Dorsolateral prefrontal cortex (tissue), 122 donors: ENCODE measurements at places on chromosomes 5 and 9. TPM values are rescaled to one million over a fixed set of nuclear protein-coding genes. Genes with fewer than 3 reads are reported as not detected.

Gene PPP3R2
- total RNA-seq, result 1.0 TPM

Gene FYB1
- 9.1 TPM for total RNA-seq

Gene FSD1L
- 40.4 TPM for total RNA-seq

Gene THBS4
- 21.5 TPM for total RNA-seq

Gene CCDC152
- total RNA-seq, result 3.3 TPM

Gene BTNL8
- not detected for total RNA-seq

Gene TRPM6
- 1.6 TPM for total RNA-seq

Gene DOK3
- 11.9 TPM for total RNA-seq

Gene TRIP13
- 2.4 TPM for total RNA-seq

Gene C9orf43
- total RNA-seq, result 1.4 TPM

DNA sequence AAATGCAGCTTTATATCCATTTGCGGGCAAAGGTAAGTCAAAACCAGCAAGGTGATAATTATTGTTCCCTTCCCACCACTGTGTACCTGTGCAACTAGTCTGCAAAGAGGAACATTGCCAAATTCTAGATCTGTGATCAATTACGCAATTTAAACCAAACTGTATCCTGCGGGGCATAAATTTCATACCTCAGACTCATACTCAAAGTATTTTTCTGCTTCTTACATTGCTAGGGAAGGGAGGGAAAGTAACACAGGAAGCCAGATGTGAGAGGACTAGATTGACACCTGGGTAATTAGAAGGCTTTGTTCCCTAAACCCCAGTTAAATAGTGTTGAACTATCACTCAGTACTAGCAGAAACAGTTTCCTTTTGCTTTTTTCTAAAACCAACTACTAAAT lies 240.2 kb upstream of the ZNF608 start:
- no peak for DNase-seq

DNA sequence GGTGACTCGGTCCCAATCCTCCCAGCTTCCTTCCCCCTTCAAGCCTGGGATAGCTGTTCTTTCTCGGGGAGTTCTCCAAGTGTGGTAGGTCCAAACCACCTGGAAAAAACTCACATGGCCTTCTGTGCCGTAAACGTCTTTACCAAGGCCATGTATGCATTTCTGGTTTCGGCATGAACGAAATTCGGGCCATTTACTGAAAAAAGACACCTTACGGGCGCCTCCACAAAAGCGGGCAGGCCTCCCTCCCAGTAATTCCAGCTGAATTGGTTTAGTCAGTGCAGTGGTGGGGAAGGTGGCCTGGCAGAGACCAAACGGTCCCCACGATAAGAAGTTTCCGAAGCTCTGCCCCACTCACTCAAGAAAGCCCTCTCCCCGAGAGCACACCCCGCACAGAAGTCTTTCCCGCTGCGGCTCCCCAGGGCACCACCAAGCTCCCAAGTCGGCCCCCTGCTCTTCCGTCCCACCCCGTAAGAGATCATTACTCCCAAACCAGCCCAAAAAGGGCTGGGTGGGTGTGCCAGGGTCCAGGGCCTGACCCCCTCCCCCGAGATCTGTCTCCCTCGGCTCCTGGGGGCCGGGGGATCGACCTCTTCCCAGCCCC lies 86.3 kb upstream of the MELK start:
- no peak for DNase-seq

DNA sequence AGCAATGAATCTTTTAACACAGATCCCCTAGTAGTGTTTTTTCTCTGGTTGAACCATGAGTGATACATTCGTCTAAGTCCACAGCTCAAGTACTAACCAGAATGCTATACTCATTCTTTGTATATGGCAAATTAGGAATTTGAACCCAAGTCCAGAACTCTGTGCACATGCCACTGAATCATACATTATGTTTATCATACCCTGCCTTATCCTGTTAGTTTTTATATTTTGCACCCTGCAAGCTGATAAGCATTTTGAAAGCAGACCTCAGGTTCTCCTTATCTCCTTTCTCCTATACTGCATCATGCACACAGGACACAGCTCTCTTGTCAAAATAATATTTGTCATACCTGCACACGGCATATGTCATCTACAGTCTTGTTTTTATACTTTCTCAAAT lies 54.6 kb upstream of the ELL2 start:
- DNase-seq, result no peak

DNA sequence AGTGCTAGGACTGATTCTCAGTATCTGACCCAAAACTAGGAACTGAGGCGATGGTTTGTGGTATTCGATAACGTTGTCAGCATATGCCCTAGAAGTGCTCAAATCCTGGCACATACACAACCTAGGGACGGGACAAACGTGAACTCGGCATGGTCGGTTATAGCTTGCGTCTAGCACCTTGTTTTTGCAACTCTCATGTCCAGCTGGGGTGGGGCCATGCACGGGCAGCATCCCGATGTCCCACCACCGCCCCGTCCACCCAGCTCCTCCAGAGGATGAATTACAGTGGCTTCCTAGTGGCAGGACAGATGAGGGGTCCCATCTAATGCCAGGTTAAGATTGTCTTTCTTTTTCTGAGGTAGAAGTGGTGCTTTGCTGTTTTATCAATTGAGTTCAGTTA lies 31.6 kb downstream of the PROP1 start:
- no peak for DNase-seq

DNA sequence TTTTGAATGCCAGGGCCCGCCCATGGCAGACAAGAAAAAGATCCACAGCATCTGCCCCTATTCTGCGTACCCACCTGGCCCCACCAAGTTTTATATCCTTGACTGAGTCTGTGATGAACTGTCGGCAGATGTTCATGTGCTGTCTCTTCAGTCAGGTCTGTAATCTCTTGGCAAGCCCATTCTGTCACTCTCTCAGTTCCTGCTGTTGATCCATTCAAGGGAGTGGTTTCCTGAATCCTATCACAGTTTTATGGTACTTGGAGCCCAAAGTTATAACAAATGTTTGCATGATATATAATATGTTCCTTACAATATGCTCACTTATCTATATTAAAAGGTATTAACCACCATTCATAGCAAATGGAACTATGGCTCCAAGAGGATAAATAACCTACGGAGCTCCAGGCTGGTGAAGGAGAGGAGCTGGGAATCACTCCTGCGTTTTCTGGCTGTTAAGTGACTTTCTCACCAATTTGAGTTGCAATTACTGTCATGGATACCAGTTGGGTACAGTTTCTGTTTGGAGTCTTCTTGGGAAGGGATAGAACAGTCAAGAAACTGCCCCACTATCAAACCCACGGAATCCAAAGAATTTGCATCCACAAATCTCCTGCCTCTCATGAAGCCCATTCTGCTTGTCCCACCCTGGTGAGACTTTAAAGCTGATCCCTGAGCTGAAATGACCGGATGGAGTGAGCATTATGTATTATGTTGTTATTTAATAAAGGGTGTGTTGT lies 103.4 kb upstream of the SPRY4 start:
- DNase-seq, result no peak

- DNase-seq, result no peak
Observed at GRCh38 chr5:9920697-9921096, 290.5 kb upstream of the TAS2R1 start.

DNA sequence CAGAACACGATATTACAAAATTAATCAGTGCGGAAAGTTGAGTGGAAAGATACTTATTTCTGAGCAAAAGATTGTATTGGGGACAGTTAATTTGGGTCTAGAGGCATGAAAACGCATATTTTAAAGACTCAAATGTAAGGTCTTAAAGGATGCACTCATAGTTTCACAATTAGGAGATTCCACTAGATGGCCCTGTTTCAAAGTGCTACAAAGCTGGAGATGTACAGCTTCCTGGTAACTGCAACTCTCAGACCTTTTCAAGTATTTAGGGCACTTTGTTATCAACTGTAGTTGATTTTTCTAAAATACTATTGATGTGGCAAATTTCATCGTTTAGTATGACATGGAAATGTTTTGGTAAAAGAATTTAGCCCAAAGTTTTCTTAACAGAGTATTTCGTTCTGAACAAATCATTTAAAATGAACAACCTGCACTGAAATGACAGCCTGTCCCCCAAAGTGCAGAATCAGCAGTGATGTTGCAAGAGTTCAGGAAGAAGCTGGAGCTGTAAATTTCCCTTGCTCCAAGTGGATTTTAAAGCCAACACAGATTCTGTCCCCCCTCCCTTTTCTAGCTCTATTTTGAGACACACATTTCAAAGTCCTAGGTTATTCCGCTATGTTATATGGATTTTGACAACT lies 16.2 kb upstream of the NDUFB6 start:
- DNase-seq, result no peak

DNA sequence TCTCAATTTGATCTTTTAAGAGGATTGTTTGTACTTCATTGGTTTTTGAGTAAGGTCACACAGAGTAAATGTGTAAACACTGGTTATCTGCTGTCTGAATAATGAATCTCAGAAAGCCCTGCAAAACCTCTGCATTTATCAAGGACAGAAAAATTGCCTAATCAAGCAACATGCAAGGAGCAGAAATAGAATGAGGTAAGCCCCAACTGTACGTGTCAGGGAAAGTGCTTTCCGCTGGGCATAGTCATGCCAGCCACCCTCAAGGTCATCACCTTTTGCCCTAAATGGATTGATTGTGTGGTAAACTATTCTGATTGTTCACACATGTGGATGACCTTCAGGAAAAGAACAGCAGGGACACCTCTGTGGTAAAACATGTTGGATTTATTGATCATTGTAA lies 376.9 kb upstream of the KCNN2 start:
- no peak for DNase-seq

- no peak for DNase-seq
Observed at GRCh38 chr5:140223567-140223966, 48.6 kb downstream of the CYSTM1 start.

DNA sequence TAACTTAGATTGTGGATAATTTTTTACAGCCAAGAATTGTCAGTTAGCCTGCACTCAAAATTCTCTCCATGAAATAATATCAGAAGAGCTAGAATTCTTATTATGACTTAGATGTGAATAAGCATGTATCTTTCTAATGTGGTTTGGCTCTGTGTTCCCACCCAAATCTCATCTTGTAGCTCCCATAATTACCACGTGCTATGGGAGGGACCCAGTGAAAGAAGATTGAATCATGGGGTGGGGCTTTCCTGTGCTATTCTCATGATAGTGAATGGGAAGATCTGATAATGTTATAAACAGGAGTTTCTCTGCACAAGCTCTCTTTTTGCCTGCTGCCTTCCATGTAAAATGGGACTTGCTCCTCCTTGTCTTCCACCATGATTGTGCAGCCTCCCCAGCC lies 176.8 kb downstream of the MAT2B start:
- no peak for DNase-seq

GRCh38 chr5:172793577-172794488 lies 22.8 kb upstream of the DUSP1 start:
- DNase-seq, result no peak

GRCh38 chr5:17743580-17744435 lies 109.5 kb downstream of the TAF11L14 start:
- no peak for DNase-seq

- no peak for DNase-seq
Observed at GRCh38 chr5:128844354-128844923, 120.8 kb upstream of the SLC27A6 start.

- DNase-seq, result no peak
Observed at GRCh38 chr9:94812343-94812742, 85.8 kb downstream of the AOPEP start.

GRCh38 chr9:3458806-3459475 lies 66.9 kb downstream of the RFX3 start:
- DNase-seq, result no peak

GRCh38 chr9:126777733-126778132 lies 27.1 kb upstream of the ZBTB43 start:
- no peak for DNase-seq

- DNase-seq, result no peak
Observed at GRCh38 chr9:137308057-137308619, 6.1 kb upstream of the NRARP start.

DNA sequence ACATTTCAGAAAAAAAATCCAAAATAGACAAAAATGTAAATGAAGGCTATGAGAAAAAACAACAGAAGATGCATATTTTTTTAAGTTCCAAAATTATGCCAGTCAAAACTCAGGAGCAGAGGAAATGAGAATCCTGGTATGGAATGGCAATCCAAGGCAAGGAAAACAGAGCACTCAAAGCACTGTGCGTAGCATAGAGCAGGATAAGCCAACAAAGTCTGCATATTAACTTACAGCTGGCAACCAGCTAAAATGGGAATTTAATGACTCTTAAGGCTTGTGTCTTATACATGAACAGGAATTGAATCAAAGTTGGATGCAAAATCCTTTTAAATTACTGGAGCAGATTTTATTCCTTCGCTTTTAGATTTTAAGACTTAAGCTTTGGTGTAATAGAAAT lies 203.5 kb upstream of the DAPK1 start:
- no peak for DNase-seq

DNA sequence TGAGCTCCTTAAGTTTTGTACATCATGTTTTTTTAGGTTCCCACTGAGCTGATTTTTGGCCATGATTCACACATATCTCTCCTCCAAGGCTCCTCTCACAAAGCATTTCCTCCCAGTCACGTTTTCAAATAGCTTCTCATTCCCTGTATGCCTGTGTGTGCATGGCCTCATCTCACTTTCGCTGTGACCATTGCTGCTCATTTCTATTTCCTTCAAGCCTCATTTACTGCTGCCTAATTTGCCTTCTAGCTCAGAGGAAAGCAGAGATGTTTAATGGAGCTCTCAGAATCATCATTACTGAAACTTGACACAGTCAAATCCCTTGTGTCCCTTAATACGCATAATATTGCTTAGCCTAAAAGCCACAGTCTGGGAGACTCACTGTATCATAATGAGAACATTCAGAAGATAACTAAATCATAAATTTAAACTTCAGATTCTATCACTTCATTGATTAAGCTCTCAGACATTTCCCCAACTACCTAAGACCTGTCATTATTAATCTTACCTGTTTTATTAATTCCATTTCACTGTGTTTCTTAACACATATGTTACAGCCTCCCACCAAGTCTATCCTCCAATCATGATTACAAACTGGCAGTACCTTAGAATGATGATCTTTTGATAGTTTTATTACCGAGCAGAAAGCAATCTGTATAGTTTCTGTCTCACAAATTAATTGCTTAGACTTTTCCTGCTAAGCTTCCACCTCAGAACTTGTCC lies 278.3 kb upstream of the PTGER4 start:
- no peak for DNase-seq
